ENCODE measurements at places on chromosomes 6 and 20.

GRCh38 chr6:26197636-26197932 lies 110.4 kb downstream of the HFE start:
- DNase-seq = no peak

GRCh38 chr20:45373353-45374100 lies 4.6 kb downstream of the TP53TG5 start:
- peak; percentile 89 for DNase-seq

- no peak for DNase-seq
These were observed 341.4 kb downstream of the PLCB1 start for GRCh38 chr20:8473459-8473858.

DNA sequence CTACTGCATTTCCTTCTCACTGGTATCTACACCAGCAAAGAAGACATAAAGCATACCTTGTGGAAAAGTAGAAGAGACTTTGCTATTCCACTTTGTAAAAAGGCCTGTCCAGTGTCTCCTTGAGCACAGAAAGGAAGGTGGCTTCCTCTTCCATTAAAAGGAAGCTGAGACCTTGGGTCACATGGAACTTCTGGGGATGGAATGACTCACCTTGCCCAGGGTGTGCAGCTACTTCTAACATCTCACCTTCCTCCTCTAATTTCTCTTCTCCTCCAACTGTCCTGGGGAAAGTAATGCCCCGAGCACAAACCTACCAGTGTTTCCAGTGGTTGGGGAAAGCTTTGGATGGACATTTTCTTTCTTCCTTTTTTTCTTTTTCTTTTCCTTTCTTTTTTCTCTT lies 848.8 kb upstream of the MAP3K7 start:
- DNase-seq = no peak

GRCh38 chr6:163646133-163646532 lies 231.6 kb downstream of the QKI start:
- DNase-seq = no peak

DNA sequence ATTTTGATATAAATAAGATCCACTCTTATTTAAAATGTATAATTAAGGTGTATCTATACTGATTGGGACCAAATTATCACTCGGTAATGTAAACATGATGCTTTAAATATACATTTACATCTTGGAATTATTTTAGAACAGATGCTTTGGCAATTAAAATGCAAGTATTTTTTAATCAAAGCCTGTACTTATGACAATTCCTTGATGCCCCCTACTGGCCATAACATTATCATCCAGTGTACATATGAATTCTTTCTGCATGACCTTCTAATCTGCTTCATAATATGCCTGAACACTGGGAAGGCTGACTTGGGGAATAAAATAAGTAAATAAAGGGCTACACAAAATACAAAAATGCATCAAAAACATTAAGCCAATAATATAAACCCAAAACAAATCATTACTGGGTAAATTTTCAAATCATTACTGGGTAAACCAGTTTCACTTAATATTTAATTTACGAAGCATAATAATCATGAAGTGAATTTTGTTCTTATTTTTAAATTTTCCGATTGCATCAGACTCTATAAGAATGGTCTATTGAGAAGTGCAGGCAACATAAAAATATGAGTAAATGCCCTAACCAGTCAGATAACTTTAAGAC lies 65.1 kb downstream of the CGA start:
- no peak for DNase-seq

- no peak for DNase-seq
These were observed 8.6 kb downstream of the SYNDIG1 start for GRCh38 chr20:24477831-24478547.

GRCh38 chr6:164039954-164040375 lies 625.4 kb downstream of the QKI start:
- DNase-seq = peak; percentile 32

DNA sequence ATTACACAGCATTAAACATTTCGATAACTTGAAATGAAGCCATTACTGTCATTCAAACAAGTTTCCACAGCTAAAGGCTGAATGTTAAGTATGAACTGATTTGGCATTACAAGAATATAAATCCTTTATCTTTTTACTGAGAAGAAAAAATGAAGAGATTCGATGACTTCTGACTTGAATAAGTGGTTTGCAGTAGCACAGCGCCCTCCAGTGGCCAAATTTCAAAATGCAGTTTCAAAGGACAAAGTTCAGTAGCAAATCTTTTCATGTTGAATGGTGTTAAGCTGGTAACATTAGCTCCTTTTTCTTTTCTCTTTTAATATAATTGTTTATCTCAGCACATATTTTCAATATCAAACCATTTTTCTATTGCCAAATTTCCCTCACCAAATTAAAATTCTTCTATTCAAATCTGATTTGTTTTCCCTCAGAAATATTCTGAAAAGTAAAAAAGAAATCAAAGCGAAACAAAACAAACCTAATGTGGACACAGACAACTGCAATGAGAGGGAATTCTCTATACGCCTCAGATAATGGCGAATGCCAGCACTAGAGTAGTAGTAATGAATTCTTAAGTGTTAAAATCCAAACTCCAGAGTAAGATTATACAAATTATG lies 145.7 kb downstream of the BTBD9 start:
- peak; percentile 48 for DNase-seq

- DNase-seq = peak; percentile 69
These were observed 45.4 kb downstream of the MDFI start for GRCh38 chr6:41683523-41684310.

GRCh38 chr6:121441477-121441876 lies 6.0 kb downstream of the GJA1 start:
- DNase-seq = no peak

DNA sequence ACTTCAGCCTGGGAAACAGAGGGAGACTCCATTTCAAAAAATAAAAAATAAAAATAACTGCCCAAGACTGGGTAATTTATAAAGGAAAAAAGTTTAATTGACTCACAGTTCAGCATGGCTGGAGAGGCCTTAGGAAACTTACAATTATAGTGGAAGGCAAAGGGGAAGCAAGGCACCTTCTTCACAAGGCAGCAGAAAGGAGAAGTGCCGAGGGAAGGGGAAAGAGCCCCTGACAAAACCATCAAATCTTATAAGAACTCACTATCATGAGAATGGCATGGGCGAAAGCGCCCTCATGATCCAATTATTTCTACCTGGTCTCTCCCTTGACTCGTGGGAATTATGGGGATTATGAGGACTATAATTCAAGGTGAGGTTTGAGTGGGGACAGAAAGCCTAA lies 95.5 kb upstream of the LGSN start:
- no peak for DNase-seq

- DNase-seq = no peak
These were observed 3.6 kb downstream of the PACSIN1 start for GRCh38 chr6:34469499-34469898.

DNA sequence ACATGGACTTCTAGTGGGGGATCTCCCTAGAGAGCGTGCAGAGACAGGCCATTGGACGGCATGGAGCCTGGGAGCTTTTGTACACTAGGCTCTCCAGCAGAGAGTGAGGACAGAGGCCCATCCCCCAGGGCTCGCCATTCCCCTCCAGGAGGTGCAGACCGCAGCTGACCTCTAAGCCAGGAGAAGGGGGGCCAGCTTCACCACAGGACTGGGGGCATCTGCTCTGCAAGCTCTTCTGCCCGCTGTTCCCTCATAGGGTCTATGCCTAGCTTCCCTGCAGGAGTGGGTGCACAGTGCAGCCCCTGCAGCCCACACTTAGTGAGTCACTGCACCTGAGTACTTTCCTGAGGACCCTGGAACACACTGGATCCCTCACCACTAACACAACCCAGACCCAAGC lies 94.4 kb downstream of the FHL5 start:
- DNase-seq = no peak

DNA sequence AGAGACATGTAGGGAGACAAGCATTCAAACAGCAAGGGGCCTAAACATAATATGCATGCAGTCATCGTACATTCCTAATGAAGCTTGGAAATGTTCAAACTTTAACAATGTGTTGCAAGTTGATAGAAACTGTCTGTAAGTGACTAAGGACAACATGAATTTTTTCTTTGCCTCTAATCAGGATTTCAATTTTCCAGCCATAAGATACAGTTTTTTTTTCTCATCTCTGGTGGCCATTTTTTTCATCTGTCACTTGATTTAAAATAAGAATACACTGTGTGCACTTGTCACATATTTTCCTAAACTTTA lies 22.2 kb upstream of the MTRF1L start:
- DNase-seq = no peak

GRCh38 chr6:106318851-106319250 lies 6.7 kb downstream of the ATG5 start:
- no peak for DNase-seq

DNA sequence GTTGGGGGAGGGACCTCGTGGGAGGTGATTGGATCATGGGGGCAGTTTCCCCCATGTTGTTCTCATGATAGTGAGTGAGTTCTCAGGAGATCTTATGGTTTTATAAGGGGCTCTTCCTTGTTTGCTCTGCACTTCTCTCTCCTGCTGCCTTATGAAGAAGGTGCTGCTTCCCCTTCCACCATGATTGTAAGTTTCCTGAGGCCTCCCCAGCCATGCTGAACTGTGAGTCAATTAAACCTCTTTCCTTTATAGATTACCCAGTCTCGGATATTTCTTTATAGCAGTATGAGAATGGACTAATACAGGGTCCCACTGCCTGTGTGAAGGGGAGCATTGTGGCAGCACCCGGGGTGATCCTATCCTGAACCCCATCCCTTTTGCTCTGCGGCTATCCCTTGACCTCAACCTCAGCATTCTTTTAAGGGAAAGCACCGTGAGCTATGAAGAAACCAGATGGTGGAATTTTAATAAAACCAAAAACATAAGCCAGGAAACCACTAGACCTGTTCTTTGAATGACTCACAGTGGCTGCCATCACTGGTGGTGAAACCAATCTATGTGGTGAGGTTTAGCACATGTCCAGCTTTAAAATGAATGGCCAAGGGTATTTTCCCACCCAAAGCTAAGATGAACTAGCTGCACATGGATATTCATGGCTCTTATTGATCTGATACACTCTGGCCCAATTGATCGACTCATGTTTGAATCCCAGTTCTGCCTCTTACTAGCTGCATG lies 62.2 kb downstream of the ZDHHC14 start:
- DNase-seq = no peak

DNA sequence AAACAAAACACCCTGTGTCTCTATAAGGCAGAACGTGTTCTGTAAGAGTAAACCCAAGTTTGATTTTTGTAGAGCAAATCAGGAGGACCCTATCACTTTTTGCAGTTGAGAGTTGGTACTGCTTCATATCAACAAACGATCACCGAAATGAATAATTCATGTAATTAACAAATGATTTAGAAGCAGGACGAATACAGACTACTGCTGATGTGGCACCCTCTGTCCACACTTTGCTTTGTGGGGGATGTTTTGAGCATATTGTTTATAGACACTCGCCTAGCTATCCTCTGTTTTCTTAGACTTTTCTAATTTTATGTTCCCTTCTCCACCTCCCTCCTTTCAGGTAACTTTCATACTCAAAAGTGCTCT lies 1.5 kb downstream of the CD2AP start:
- no peak for DNase-seq

All from stimulated activated CD8-positive, alpha-beta memory T cell treated with anti-CD3 and anti-CD28 coated beads, Interleukin-2, amount 100 ng/mL, for 48 hours (primary cell).